ENCODE measurements at places on chromosomes 6 and 20. TPM values are rescaled to one million over a fixed set of nuclear protein-coding genes. Genes with fewer than 3 reads are reported as not detected.

GATA5 gene
- 0.09 TPM for polyA plus RNA-seq

LRRC73 gene
- polyA plus RNA-seq, result 0.16 TPM

- no peak for DNase-seq
Measured at GRCh38 chr20:4470375-4470774, 251.3 kb upstream of the PRND start.

- DNase-seq, result no peak
Measured at GRCh38 chr6:27406085-27406484, 17.5 kb downstream of the ZNF391 start.

DNA sequence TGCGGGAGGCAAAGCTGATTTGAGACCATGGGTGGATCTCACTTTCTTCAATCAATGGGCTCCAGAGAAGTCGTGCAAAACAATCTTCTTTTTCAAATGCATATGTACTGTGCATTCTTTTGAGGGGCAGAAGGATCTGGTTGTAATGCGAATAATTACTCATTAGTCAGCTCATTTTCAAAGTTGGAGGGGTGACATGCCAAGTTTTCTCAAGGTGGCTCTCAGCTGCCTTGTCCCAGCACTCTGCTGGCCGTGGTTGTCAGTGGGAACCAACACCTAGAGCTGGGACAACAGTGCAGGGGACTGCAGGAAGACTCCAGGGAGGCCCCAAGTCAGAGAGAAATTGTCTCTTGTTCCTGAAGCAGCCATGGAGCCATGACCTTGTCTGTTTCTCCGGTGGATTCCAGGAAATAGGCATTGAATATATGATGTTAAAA, 25.3 kb downstream of the MYT1 start:
- no peak for DNase-seq

- DNase-seq, result no peak
Measured at GRCh38 chr6:165799391-165800153, 136.5 kb upstream of the PDE10A start.

DNA sequence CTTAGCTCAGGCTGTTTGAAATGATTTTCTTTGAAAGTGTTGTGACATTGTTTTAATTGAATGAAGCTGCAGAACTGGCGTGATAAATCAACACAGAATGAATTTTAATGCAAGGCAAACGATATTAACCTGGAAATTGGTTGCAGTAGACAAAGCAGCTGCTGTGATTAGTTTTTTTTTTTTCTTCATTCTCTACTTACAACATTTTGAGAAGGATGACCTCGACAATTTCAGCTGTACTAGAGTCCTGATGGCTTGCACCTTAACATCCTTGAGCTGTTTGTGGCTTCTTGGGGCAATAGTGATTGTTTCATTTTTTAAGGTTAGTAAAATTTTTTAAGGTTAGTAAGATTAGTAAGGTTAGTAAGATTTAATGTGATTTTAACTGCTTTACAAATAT, 54.2 kb downstream of the QKI start:
- DNase-seq, result no peak

- no peak for DNase-seq
Measured at GRCh38 chr6:166286839-166287271, 21.3 kb downstream of the PRR18 start.

DNA sequence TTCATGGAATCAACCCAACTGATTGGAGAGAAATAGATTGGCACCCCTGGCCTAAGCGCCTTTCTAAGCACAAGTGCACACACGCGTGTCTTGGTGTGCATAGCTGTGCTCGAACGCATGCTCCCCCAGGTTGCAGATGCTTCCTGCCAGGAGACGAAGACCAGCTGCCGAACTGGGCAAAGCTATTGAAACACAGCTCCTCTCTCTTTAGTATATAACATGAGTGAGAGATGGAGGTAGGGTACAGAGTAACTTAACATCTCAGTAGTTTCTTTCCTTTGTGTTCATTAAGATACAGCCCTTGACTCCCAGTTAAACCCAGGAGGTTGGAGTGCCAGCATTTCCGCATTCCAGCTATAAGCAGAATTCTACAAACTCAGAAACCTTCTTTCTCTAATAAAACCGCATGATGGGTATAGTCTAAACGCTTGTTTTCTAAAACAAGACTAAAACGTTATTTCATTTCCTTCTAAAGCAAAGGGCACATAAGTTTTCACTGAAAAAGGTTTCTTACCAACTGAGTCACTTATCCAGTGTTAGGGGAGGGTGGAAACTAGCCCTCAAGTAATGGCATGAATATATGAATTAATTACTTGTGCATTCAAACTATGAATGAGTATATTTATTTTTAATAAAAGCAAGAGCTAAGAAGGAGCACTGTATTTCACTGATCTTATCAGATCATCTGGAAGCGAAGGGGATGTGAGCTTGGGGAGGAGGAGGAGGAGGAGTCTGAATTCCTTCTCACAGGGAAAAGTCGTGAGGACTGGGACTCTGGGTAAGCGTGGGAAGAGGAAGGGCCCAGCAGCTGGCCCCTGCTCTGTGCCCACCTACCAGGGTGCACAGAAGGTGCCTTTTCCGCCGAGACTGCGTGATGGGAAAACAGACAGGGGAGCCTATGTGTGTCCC, 179.2 kb downstream of the TMEM242 start:
- no peak for DNase-seq

GRCh38 chr20:3846378-3846739, 275 bp upstream of the MAVS start:
- DNase-seq, result no peak

- DNase-seq, result no peak
Measured at GRCh38 chr20:9498322-9498721, 16.1 kb upstream of the LAMP5 start.

DNA sequence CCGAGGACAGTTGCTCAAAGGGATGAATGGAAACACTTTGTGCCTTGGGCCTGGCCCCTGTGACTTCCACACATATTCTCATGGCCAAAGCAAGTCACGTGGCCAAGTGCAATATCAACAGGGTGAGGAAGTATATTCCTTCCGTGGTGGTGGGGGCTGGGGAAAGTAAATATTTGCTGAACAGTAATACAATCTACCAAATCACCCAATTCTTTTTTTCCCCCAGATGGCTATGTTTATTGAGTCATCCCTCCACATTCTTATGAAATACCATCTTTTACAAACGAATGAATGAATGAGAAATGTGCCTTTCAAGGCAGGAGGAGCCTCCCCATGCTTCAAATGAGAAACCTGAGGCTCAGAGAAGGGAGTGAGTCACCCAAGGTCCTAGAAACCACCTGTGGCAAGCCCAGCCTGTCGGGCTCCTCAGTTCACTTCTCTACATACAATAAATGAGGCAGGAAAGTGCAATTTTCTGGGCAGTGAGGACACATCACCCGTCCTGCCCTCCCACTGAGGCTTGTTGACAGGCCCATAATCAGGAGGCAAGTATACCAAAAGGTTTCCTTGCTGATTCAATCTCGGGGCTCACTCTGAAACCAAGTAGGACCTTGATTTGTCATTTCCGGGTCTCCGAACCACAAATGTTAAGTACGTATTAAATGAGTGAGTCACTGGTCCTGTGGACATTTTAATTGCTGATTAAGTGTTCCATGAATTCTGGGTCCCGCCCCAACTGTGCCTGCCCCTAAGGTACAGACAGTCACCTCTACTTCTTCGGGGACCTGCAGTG, 25.3 kb upstream of the TOP1 start:
- DNase-seq, result no peak

GRCh38 chr20:45253261-45253660, 1.1 kb downstream of the SLPI start:
- no peak for DNase-seq

DNA sequence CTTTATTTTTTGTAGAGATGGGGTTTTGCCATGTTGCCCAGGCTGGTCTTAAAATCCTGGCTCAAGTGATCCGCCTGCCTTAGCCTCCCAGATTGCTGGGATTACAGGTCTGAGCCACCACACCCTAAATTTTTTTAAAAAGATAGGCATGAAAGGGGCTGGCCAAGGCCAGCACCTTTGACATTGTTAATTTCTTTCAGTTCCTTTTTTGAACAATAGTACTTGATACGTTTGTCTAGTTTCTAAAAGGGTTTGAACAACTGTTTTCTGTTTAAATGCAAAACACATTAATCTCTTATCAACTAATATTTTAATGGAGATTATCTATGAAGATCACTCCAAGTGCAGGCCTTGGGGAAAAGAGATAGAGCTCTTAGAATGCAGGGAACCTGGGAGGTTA, 37.6 kb upstream of the PTPRK start:
- no peak for DNase-seq

DNA sequence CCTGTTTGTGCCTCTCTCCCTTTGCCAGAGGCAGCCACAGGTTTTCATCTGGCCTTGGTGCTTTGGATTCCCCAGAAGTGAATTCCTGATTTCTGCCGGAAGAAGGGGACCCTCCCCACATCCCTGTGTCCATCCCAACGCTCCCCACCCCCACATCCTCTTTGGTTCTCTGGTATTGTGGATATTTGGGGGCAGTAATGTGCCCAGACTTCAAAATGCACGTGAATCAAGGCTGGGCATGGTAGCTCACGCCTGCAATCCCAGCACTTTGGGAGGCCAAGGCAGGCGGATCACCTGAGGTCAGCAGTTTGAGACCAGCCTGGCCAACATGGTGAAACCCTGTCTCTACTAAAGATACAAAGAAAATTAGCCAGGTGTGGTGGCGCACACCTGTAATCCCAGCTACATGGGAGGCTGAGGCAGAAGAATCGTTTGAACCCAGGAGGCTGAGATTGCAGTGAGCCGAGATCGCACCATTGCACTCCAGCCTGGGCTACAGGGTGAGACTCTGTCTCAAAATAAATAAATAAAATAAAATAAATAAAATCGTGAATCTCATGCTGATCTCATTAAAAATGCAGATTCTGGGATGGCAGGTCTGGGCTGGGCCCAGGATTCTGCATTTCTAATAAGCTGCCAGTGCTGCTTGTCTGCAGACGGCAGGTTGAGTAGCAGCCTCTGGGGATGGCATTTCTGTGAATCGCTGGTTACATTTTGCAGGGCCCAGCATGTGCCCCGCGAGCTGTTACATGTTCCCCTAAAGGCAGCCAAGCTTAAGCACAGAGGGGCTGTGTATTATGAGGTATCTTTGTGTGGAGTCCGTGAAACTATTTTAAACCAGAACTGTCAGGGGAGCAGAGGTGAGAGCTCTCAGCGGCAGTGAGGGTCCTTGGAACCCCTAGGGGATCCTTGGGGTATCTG, 49.0 kb downstream of the SYNJ2 start:
- DNase-seq, result no peak

FAM184A gene
- polyA plus RNA-seq, result 13.0 TPM

GRCh38 chr6:53335224-53335994, 13.3 kb downstream of the ELOVL5 start:
- no peak for DNase-seq

- no peak for DNase-seq
Measured at GRCh38 chr6:20698675-20699074, 164.4 kb downstream of the CDKAL1 start.

BPI gene
- 0.66 TPM for polyA plus RNA-seq

GRCh38 chr6:49299279-49299678, 163.8 kb downstream of the MMUT start:
- no peak for DNase-seq

DNA sequence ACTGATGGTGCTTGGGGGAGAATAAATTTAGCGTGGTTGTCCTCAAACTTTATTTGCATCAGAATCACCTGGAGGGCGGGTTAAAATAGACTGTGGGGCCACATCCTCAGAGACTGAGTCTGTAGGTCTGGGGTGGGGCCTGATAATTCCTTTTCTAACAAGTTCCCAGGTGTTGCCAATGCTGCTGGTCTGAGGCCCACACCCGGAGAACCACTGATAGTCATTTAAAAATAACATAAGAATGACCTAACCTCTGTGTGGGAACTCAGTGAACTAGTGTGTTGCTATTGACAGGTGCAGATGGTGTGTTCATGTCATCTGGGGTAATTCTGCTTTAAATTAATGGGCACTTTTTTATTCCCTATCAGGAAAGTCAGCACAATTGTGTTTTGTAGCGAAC, 64.8 kb downstream of the RTN4IP1 start:
- no peak for DNase-seq

DNA sequence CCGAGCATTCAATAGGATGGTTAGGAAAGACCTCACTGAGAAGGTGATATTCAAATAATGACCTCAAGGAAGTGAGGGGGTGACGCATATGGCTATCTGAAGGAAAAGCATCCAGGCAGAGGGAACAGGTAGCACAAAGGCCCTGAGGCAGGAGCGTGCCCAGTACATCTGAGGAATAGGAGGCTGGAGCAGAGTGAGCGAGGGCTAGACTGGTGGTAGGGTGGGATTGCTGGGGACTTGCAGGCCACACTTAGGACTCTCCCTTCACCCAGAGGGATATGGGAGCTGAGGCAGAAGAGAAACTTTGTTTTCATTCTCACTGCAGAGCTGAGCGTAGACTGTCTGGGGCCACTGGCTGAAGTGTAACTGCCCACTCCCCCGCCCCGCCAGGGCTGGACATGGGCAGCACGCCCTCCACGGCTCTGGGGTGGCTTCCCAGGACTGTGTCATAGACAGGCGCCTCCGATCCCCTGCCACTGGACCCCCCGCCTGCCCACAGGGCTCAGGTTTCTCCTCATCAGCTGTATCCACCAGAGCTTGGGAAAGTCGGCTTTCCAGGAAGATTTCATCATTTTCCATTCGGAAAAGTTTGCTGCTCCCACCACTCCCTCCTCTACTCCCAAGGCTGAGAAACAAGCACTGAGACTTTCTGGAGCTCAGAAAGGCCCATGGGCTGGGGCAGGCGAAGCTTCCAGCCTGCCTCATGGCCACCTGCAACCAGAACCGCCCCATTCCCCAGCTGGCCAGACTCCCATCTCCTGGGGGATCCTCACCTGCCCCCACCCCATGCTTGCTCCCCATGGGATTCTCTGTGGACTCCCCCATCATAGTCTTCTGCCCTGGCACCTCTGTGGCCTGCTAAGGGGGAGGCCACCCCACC, 142.6 kb downstream of the MRPL14 start:
- DNase-seq, result peak; percentile 75

DNA sequence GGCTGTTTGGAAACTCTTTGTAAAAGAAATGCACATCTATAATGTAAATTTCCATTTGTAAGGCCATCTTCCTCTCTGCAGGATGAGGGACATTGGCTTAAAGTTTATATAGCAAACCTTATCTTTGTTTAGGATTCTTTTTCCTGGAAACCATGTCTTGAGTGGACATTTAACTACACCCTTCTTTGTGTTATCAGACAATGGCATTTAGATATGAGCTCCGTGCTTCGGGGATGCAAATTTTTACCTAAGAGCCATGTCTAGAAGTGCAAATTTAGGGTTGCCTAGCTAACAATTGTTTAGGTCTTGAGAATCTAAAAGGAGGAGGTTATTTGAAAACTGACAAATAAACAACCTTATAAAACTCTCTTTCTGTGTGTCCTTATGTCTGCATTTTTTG, 623.8 kb downstream of the MMUT start:
- no peak for DNase-seq

- no peak for DNase-seq
Measured at GRCh38 chr6:5592886-5593519, 331.7 kb downstream of the FARS2 start.

- DNase-seq, result no peak
Measured at GRCh38 chr20:5402903-5403531, 86.3 kb upstream of the PROKR2 start.

- no peak for DNase-seq
Measured at GRCh38 chr6:22320750-22321149, 23.9 kb upstream of the PRL start.

DNA sequence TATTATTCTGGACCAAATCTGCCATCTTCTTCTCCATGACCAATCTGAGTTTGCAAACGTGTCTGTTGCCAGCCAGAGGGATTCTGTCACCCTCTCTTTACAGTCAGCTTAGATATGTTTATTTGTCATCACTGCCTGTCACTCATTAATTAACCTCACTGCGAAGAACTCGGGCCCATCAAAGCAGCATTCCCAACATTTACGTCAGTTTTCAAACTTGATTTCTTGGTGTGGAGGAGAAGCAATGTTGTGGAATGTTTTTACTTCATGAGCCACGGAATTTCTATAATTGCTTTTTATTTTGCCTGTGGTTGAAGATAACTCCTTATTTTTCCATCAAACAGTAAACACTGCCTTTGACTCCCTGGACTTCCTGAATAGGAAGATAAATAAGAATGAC, 91.8 kb upstream of the CNKSR3 start:
- no peak for DNase-seq

Data from forelimb muscle (tissue), 1 donor.